ENCODE measurements at places on chromosomes 6 and 20.
A peak's percentile ranks its signal among the peaks of the same experiment; 100 is the strongest.

GRCh38 chr20:23003077-23003635 is 32.0 kb upstream of the SSTR4 start:
- DNase-seq = no peak

- peak; percentile 81 for DNase-seq
These were observed 14.2 kb downstream of the TRAF3IP2 start for GRCh38 chr6:111591370-111591900.

DNA sequence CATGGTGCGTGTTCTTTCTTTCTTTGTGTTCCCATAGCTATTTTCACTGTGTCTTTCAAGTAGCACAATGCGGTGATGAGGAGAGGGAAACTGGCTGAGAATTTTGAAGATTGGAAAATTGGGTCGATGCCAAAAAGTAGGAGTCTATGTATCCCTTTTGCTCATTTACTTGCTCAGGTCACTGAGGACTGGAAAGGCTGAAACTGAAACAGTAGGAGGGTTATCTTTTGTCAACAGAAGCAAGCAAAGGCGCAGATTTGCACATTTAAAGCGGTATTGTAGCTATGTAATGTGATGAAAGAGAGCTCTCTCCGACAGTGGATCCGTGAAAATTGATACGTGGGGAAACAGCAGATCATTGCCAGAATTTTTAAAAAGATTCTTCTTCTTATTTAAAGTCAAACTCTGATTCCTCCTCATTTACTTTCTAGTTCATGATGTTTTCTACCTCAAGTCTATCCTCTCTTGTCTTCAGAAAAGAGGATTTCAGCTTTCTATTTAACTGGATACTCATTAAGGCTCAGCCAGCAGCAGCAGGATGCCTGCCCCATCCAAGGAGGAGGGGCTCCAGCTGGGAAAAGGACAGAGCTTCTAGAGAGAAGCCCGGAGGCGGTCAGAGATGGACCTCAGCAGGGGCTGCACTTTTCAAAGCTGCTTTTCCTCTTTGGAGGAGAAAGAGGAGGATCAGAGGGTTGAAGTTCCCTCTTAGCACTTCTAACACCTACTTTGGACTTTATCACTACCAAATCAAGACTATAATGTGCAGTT is 15.9 kb upstream of the FYN start:
- DNase-seq = no peak

GRCh38 chr6:150898399-150899170 is 33.1 kb downstream of the MTHFD1L start:
- DNase-seq = no peak

DNA sequence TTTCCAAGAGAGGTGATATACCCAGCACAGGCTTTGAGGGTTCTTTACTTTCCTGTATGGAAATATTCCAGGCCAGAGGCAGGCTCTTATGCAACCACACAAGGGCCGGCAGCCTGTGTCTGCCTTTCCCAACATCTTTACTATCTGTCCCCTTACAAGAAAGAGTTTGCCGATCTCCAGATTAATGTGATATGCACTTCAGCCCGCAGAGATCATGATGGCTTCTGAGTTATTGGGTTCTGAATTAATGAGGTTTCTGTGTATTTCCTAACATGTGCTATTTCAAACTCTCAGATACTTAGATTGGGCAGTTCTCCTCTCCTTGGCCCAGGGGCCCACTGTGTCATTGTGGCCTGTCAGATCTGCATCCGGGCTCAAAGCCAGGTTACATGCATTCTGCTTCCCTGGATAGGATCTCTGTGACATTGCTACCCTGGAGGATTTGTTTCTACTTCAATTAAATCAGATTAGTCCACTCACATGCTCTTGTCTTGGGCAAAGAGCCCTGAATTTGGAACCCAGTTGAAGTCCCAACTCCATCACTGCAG is 56.6 kb downstream of the TGM2 start:
- DNase-seq = peak; percentile 47

GRCh38 chr6:15819841-15820240 is 157.0 kb upstream of the DTNBP1 start:
- no peak for DNase-seq

DNA sequence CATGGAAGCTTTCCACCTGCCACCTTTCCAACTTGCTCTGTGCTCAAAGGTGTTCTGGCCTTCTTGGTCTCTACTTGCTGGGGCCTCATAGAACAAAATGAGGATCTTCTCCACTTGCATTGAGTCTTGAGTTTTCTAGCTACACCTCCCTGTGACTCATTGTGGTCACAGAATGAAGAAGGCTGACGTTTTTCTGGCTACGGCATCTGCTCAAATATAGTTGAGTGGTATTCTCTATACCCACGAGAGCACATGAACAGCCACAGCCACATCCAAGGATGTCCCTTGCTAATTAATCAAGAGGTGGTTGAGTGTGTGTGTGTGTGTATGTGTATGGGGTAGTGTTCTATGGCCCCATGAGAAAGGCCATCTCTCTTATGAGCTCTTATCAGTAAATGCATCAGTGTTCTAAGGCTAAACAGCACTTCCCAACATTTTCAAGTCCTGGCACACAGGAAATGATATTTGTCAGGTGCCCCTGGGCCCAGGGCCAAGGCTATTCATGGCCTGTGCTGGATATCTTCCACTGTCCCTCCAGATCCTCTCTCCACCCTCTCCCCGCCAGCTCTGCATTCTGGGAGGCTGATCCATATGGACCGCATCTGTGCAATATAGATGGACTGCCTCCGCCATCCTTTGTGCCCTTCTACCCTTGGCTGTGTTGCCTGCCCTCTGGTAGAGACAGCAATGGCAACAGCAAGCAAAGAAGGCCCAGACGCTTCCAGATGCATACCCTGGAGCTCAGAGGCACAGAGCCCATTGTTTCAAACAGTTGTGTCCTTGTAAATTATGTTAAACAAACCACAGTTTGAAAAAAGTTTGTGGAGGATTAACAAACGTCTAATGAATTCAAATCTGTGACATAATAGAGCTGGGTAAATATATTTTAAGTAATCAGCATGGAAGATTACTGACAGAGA is 150.2 kb downstream of the LRFN2 start:
- no peak for DNase-seq

Measured in body of pancreas (tissue), 4 donors.